ENCODE measurements at places on chromosomes 1 and 21.

DNA sequence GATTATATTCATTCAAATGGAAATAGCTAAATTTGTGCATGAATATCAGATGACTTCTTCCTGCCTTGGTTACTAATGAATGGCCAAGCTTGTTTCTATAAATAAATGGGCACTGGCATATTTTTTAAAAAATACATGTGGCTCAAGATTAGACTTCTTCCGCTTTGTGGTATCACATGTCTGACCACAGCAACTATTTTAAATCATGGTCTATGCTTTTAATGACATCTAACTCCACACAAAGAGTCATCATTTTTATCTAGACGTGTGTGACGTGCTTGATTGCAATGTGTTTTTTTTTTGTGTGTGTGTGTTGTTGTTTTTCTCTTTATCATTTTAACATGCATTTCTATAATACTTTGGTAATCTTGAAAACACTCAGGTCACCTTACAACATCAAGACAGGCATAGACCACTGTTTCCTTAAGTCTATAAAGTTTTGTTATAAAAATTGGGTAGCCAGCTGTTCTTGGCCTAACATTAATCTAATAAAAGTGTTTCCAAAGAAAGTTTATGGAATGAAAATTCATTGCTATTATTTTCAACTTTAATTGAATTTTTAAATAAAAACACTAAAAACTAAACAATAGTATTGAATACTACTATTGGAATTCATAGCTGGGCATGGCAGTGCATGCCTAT lies 29.5 kb downstream of the RGS1 start:
- no peak for DNase-seq

DNA sequence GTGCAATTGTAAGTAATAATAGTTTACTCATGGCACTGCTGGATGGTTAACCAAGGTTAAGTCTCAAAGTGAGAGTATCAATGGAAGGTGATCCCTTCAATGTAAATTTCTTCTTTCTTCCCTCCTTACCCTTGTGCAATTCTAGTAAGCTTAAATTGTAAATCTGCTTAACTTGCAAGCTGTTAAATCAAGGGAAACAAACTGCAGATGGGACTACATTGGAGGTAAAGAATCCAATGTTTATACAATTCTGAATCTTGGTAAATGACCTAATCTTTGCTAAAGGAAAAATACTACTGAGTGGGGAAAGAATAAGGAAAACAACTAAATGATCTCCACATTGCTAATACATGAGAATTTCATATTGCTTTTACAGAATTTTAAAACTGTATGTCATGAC lies 6.7 kb upstream of the CD55 start:
- DNase-seq = no peak

GRCh38 chr1:242745079-242745478 lies 220.6 kb upstream of the PLD5 start:
- no peak for DNase-seq

- DNase-seq = peak; percentile 8
Observed at GRCh38 chr1:10835822-10836421, 39.5 kb upstream of the CASZ1 start.
